A549 treated with CpdA at 1 μM for 4 hours (cell line): ENCODE measurements at places on chromosomes 4 and X. TPM values are rescaled to one million over a fixed set of nuclear protein-coding genes. Genes with fewer than 3 reads are reported as not detected.

Gene CXCL5
- 50.1 to 60.7 TPM (median 56.4 TPM) in 5 replicates for total RNA-seq

Gene UGT2B11
- total RNA-seq: 0.03 to 0.06 TPM in 2 of 5 replicates, not detected in the others

Gene CCNB3
- total RNA-seq: 0.28 to 0.66 TPM (median 0.38 TPM) in 5 replicates

Gene ETNPPL
- total RNA-seq: not detected in 5 replicates

Gene S100P
- 17.7 to 70.6 TPM (median 57.8 TPM) in 5 replicates for total RNA-seq

Gene MAGIX
- 2.7 to 3.7 TPM (median 3.1 TPM) in 5 replicates for total RNA-seq

Gene ANOS1
- total RNA-seq: 0.05 to 0.09 TPM (median 0.06 TPM) in 3 of 5 replicates, not detected in the others

Gene C1QTNF7
- not detected in 5 replicates for total RNA-seq

Gene S100G
- total RNA-seq: not detected in 5 replicates

Gene UGT8
- total RNA-seq: 0.07 to 0.15 TPM (median 0.13 TPM) in 5 replicates

Gene SSX2
- not detected in 5 replicates for total RNA-seq

Gene MAGEA2
- 0.09 to 0.22 TPM in 2 of 5 replicates, not detected in the others for total RNA-seq

Gene HS3ST1
- 0.12 to 1.1 TPM (median 0.16 TPM) in 5 replicates for total RNA-seq

Gene ZBTB49
- total RNA-seq: 2.1 to 2.9 TPM (median 2.7 TPM) in 5 replicates

Gene CLNK
- not detected in 5 replicates for total RNA-seq

Gene SMR3A
- not detected in 5 replicates for total RNA-seq

Gene GAB3
- 0.27 to 0.45 TPM (median 0.41 TPM) in 5 replicates for total RNA-seq

Gene KCNIP4
- total RNA-seq: not detected in 5 replicates

Gene NSG1
- total RNA-seq: 0.60 to 0.98 TPM (median 0.90 TPM) in 5 replicates

Gene RTL9
- 0.05 to 0.12 TPM (median 0.07 TPM) in 5 replicates for total RNA-seq
